Stimulated activated CD4-positive, alpha-beta T cell treated with anti-CD3 and anti-CD28 coated beads, Interleukin-2, amount 100 ng/mL, for 24 hours (primary cell): ENCODE measurements at places on chromosomes 3 and 15.

GRCh38 chr3:133799794-133800585 lies 5.6 kb upstream of the SRPRB start:
- DNase-seq: no peak

- no peak for DNase-seq
Measured at GRCh38 chr15:40685376-40685775, 9.6 kb upstream of the RAD51 start.

GRCh38 chr3:71618538-71618937 lies 35.0 kb upstream of the FOXP1 start:
- no peak for DNase-seq

- no peak for DNase-seq
Measured at GRCh38 chr3:155702745-155703591, 41.9 kb downstream of the PLCH1 start.

DNA sequence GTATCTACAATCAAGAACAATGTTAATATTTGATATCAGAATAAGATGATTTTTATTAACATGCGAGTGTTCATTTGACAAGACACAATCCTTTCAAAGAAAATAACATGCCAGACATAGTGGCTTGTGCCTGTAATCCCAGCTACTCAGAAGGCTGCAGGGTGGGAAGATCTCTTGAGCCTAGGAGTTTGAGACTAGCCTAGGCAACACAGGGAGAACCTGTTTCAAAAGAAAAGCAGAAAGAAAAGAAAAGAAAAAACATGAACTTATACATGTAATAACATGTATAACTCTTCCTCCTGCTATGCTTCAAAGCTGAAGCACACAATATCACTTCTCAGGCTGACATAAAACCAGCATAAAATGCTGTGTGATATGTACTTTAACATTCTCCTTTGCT lies 253.7 kb downstream of the FOXP1 start:
- no peak for DNase-seq

DNA sequence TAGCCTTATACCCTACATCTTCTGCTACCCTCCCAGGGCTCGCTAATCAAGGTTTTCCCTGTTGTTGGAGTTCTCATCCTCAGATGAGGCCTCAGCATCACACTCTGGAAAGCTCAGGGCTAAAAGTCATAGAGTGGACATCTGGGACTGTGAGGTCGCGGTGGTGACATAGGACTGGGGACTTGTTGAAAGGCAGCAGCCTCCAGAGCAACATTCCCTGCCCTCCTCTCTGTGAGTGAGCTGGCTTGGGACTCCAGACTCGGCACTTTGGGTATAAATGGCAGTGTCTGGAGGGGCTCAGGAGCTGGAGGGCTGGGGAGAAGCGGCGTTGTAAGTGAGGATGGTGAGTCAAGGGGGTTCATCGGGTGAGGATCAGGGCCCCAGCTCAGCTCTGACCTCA lies 2.7 kb downstream of the CA12 start:
- DNase-seq: no peak

- no peak for DNase-seq
Measured at GRCh38 chr3:105837143-105837740, 31.6 kb downstream of the CBLB start.

DNA sequence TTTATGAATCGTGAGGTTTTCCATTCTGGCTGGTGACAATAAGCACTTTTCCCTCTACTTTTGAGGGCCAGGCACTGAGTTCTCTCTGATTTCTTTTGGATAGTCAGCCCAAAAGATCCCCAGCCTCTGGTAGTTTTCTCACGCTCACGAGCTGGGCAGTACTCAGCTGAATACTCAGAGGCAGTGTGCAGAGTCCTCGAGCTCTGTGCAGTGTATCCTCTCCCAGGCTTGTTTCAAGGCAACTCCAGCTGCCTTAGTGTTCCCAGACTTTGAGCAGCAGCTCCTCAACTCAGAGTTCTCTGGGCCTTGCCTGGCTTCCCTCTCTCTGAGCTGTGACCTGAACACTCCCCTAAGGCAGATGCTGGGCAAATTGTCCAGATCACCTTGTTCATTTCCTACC lies 59.1 kb upstream of the IQSEC1 start:
- DNase-seq: no peak

DNA sequence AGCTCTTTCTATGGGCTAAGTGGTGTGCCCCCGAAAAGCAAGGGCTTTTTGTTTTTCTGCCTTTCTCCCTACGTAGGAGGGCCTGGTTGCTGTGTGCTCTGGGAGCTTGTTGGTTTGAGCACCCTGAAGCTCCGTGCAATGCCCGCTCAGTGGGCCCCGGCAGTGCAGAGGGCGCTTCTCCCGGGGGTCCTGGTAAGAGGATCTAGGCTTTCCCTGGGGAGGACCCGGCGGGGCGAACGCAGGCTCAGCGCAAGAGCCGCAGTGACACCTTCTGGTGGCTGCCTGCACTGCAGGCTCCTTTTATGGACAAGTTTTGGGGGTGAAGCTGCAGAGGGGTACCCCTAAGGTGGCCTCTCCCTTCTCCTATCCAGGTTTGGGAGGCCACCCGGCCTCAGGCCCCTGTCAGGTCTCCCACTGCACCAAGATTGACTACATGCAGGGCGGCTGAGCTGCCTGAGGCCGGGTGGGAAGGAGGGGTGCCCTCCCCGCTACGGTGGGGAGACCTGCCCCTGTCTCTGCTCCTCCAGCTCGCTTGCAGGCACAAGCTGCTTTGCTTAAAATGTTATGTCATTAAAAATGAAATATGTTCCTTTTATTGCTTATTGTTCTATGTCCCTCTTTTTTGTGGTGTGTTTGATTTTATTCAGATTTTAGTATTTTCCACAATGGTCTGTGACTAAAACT lies 387.9 kb downstream of the GABRG3 start:
- peak; percentile 31 for DNase-seq

GRCh38 chr3:115146032-115146417 lies 1.1 kb downstream of the ZBTB20 start:
- peak; percentile 49 for DNase-seq

- no peak for DNase-seq
Measured at GRCh38 chr15:32737304-32737703, 19.5 kb downstream of the GREM1 start.

DNA sequence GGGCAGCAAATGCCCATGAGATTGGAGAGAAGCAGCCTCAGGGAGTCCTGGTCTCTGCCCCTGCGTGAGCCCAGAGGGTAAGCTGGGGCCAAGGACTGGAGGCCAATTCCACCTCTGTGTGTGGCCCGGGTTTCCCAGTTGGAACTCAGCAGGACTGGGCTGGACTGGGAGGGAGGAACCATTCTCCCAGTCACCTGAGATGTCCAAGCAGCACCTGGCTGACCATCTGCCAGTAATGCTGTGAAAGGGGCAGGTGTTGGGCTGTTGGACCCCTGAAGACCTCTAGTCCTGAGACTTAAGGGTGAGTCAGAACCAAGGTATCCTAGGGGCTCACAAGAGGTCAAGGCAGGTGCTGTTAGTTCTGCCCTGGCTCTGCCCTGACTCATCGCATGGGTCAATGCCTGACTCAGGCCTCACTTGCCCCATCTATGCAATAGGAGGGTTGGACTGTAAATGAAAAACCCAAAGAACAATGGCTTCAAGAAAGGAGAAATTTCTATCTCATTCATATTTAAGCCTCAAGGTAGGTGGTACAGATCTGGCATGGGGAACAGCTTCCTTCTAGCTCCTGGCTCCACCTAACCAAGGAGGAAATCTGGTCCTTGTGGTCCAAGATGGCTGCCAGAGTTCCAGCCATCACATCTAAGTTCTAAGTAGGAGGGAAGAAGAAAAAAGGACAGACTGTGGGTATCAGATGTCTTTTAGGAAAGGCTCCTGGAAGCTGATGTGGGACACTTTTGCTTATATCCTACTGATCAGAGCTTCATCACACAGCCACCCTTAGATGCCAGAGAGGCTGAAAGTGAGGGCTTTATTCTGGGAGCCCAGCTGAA lies 111.3 kb downstream of the FBLN2 start:
- DNase-seq: no peak

DNA sequence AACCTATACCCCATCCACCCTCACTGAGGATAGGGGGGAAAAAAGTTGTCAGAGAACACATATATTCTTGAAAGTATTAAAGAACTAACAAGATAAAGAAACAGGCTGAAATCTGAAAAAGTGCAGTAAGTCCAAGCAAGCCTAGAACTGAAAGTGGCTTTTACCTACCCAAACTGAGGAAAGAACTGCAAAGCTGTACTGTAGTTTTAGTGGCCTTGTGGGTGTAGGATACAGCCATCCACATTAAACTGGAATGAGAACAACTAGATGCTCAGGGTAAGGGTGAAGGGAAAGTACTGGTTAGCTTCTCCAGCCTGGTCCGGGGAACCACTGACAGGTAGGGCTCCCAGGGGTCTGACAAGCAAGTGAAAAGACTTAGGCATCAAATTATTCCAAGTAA lies 10.1 kb downstream of the UBP1 start:
- no peak for DNase-seq

DNA sequence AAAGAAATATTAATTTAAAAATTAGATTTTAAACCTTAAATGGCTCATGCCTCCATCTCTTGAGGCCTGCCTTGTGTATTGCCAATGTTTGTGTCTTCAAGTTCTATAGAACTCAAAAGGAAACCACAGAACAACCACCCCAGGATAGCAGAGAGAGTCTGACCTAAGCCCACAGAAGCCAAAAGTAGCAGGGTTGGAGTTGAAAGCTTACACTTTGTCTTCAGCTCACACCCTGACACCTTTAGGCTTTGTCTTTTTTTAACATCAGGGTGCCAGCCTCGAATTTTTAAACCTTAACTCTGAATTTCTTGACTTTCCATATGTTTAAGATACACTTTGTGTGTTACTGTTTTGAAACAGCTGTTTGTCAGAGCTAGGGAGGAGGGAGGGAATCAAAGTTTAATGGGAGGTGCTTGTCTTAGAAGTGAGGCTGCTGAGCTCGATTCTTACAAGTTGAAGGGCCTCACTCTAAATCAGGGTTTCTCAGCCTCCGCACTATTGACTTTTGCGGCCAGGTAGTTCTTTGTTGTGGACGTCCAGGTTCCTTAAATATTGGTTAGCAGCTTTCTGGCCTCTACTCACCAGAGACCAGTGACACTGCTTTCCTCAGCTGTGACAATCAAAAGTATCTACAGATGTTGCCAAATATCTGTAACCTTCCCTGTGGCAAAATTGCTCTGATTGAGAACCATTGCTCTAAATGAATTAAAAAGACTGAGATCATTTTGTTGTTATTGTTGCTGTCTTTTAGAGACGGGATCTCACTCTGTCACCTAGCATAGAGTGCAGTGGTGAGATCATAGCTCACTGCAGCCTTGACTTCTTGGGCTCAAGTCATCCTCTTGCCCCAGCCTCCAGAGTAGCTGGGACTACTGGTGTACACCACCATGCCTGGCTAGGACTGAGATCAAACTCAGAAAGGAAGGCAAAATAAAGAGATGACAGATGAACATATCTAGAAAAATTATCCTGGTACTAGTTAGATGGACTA lies 139.2 kb upstream of the EOMES start:
- no peak for DNase-seq

- peak; percentile 6 for DNase-seq
Measured at GRCh38 chr3:124217542-124217941, 225.6 kb upstream of the ROPN1 start.

GRCh38 chr15:76084256-76084655 lies 24.5 kb downstream of the TMEM266 start:
- no peak for DNase-seq

DNA sequence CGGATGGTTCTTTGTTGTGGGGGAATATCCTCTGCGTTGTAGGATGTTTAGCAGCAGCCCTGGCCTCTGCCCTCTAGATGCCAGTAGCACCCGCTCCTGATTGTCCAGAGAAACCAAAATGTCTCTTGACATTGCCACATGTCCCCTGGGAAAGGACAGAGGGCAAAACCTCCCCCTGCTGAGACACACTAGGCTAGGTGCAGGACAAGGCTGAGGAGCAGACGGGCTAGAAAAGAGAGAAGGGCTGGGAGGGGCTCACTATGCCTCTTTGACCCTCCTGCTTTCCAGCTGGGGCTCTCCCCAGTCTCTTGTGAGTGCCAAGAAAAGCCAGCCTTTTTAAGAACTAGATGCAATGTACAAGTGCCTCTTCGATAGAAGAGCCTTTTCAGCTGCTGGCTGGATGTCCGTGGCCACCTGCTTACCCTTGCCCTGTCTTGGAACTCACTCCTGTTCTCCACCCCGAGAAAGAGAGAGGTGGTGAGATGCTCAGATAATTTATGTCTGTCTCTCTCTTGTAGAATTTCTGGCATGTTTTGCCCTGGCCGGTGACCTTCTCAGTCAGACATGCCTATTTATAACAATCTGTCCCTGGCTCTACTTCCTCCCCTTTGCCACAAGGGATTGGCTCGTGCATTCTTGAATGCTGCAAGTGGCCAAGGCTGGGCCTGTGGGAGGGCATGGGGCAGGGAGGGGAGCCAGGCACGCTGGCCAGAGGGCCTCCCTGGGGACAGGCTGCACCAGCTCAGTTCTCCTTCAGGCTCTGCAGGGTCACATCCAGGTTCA lies 142.6 kb downstream of the RPLP1 start:
- DNase-seq: no peak

DNA sequence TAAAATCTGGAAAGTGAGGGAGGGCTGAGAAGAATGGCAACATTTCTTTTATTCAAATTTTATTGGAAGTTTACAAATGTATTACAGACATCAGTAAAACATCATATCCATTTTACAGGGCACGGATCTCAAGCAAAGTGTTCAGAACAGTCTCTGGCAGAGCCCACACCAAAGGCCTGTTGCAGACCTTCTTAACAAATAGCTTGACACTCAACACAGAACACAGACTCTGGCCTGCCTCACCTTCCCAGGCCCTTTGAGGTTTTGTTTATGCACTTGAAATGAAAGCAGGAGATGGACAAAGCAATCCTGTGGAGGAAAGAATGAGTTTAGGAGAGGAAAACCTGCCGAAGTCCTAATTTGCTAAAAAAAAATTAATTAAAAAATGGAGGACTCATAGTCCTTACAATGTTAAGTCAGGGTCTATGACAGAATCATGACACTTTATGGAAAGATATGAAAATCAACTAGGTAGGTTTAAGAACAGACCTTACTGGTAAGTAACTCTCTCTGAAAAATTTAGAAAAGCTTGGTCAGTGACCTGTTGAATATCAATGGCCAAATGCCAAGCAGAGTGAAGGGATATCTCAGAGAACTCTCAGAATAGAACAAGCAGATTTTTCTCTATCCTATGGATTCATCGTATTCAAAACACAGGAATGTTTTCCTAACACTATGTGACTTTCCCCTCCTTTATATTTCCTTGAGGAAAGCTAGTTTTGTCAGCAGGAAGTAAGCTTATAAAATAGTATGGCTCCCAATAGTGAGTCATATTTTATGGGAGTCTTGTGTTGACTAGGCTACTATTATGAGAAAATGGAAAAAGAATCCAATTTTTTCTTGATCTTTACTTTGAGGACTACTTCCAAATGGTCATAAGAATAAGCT lies 70.8 kb upstream of the PSMD6 start:
- DNase-seq: no peak

DNA sequence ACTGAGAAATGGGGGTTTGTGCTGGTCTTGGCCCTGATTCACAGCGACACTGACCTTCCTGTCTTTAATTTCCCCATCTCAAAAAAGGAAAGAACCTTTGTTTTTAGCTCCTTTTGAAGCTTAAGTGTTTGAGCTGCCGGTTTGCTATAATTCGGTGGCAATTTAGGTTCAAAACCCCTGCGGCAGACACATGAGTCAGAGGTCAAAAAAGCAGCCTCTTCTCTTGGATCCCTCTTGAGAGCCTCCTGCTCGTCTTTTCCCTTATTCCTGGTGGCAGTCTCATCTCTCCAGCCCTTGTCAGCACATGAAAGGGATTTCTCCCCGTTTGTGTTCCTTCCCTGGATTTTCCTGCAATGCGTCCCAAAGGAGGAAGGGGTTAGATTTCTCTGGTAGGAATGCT lies 64.5 kb downstream of the GRIP2 start:
- no peak for DNase-seq

- no peak for DNase-seq
Measured at GRCh38 chr3:182973047-182973446, 7.3 kb downstream of the DCUN1D1 start.
